IPS-NIHi11 (cell line): ENCODE measurements at places on chromosomes 11 and 22.

- DNase-seq: no peak
Measured at GRCh38 chr11:80103142-80103859, 662.5 kb upstream of the TENM4 start.

DNA sequence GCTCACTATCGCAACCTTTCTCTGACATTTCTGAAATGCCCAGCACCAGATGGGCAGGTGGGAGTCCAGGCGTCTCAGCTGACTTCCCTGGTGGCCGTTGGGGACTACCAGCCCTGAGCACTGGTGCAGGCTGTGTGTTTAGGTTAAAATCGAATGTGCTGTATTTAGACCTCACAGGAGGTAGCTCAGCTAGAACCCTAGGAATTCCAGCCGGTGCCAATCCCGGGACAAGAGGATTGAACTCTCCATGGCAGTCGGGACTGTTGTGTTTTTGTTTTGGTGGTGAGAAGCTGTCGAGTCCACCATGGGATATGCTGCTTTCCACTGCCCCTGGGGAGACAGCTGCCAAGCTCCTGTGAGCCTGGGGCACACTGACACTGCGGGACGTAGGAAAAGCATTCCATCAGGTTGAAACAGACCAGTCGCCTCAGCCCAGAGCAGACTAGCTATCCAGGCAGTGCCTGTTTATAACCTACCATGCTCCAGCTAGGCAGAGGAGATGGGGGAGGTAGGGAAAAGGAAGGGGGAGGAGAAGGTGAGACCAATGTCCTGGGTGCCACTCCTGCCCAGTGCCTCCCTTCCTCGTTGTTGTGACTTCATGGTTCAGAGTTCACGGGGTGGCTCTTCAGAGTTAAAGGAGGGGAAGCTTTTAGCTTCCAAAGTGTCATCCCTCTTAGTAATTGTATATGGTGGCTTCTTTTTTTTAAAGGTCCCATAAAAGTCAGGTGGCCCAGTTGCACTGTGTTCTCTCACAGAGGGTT is 53.0 kb downstream of the MICAL2 start:
- no peak for DNase-seq

GRCh38 chr11:93525601-93526345 is 17.4 kb downstream of the SMCO4 start:
- DNase-seq: no peak

DNA sequence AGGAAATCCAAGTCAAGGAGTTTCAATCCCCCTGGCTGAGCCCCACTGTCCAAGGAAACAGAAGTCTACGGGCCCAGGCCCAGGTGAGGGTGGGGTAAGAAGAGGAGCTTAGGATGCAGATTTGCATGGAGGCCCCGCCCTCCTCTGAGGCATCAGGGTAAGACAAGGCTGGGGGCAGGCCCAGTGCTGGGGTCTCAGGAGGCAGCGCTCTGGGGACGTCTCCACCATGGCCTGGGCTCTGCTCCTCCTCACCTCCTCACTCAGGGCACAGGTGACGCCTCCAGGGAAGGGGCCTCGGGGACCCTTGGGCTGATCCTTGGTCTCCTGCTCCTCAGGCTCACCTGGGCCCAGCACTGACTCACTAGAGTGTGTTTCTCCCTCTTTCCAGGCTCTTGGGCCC is 31.3 kb upstream of the IGLL5 start:
- no peak for DNase-seq

- no peak for DNase-seq
Measured at GRCh38 chr11:18065572-18065971, 19.5 kb upstream of the TPH1 start.

DNA sequence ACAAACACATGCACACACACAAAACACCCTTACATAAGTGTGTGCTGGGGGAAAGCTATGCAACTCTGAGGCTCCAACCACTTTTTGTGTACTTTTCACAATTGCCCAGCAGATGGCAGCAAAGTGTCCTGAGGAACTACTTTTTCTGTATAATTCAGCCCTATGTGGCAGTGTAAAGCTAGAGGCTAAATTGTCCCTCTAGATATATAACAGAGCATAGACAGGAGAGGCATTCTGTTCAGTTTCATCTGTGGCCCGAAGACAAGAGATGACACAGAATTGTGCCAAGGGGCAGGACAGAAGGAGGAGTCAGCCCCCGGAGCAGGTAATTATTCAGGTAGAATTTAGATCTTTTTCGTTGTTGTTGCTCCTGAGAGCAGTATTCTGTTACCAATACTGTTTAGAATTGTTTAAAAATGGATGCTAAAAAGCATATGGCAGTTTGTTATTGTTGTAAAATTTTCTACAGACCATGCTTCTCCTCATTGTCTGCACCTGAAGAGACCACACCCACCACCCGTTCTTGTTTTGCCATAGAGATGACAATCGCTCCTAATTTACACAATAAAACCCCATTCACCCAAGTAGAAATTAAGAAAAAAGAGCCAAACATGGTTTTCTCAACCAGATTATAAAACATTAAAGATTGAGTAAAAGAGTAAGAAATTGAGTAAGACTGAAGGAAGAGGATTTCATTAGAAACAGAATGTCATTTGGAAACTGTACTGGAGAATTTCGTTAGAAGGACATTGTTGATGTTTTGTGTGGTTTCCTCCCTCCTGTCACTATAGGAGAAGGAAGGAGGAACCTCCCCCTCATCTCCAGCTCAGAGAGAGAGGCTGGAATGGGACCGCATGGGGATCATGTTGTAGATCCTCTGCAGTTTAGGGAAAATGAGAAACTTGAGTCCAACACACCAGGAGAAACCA is 14.5 kb upstream of the MS4A7 start:
- peak; percentile 75 for DNase-seq

- no peak for DNase-seq
Measured at GRCh38 chr22:22894740-22895731, 7.4 kb downstream of the IGLL5 start.

DNA sequence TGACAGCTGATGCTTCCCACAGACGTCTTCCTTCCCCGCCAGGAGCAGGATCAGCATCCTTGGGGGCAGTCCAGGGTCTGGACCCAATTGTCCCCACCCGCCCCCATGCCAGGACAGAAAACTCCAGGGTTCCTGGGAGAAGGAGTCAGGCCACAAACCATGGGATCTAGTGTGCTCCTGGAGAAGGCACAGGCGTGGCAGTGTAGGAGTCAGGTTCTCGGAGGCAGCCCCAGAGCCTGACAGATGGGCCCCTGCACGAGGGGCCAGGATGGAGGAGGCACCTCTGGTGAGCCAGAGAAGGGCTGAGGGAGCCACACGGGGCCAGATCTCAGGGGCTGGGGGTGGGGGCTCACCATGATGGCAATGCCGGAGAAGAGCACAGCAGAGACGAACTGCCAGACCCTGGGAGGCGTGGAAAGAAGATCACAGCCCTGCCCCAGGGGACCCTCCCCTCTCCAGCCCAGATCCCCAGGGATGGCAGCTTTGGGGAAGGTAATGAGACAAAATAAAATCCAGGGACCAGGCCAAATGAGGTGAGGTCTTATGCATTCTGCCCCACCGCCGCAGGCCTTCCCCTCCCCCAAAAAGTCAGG is 13.6 kb downstream of the TP53I11 start:
- DNase-seq: no peak

DNA sequence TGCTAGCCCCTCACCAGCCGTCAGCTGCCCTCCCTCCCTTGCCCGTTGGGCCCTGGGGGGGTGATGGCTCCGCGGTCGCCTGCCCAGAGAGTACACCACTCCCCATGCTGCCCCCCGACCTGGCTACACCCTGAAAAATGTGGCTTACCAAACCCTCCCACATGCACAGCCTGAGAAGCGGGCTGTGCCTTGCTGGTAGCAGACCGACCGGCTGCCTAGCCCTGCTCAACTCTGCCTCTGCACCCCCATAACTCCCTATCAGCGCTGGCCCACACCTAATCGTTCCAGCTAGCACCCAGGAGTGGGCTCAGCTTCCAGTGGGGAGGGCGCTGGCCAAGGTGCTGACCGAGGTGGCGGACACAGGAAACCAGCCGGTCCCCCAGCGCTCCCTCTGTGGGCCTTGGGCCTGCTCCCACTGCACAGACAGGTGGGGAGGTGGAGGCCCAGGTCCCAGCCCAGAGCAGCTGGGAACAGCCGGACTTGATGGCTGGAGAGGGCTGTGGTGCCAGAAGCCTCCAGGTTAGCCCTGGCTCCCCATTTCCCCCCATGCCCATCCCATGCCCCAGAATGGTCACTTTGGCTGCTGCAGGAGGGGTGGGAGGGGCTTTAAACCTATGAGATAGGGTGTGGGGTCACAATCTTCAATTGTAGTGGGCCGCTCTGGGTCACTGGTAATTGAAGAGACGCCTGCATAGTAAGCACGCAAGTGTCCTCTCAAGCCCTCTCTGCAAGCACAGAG is 32.1 kb upstream of the PRODH start:
- DNase-seq: peak; percentile 73

- no peak for DNase-seq
Measured at GRCh38 chr22:45341498-45341897, 31.8 kb downstream of the FAM118A start.

DNA sequence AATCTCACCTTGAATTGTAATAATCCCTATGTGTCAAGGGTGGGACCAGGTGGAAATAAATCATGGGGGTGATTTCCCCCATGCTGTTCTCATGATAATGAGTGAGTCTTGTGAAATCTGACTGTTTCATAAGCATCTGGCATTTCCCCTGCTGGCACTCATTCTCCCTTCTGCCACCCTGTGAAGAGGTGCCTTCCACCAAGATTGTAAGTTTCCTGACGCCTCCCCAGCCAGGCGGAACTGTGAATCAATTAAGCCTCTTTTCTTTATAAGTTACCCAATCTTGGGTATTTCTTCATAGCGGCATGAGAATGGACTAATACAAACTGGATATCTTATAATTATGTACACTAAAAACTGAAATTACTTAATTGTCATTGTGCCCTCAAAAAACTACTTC is 189.2 kb upstream of the API5 start:
- no peak for DNase-seq

DNA sequence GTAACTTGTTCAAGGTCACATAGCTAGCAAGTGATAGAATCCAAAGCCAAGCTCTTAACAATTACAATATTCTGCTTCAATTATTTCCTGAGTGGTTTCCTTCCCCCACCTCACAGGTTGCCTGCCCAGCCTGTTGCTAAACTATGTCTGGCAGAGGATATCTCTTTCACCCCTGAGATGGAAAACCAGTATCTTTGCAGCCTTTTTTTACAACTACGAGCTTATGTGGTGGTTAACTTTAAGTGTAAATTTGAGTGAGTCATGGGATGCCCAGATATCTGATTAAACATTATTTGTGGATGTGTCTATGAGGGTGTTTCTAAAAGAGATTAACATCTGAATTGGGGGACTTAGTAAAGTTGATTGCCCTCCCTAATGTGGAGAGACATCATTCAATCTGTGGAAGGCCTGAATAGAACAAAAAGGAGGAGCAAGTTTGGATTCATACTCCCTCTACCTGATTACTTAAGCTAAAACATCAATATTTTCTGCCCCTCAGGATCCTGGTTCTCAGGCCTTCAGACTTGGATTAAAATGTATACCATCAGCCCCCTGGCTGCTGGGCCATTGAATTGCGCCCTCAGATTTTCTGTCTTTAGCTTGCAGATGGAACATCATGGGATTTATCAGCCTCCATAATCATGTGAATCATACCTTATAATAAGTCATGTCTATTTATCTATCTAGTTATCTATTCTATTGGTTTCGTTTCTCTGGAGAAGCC is 911.9 kb downstream of the METTL15 start:
- peak; percentile 15 for DNase-seq

- DNase-seq: no peak
Measured at GRCh38 chr22:43148581-43148980, 2.8 kb upstream of the TSPO start.

- no peak for DNase-seq
Measured at GRCh38 chr22:41334215-41334614, 32.9 kb downstream of the ZC3H7B start.

- DNase-seq: no peak
Measured at GRCh38 chr11:5486421-5486820, 2.1 kb upstream of the OR52D1 start.

DNA sequence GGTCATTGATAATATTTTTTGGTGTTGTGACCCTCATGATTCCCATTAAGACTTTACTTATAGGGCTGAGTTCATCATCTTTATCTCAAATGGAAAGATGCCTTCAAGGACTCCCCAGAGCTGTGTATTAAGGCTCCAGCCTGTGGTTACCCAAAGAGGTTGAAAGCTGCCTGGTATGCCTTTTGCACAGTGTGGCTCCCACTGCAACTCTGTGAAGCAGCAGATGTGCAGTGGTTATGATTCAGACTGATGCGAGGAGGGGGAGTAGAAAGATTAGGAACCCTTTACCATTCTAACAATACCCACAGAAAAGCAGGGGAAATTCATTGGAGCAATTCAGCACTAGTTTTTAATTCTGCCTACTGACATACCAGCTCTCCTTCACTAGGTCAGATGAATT is 560.0 kb downstream of the INSC start:
- no peak for DNase-seq

- DNase-seq: no peak
Measured at GRCh38 chr11:73866586-73866996, 10.1 kb downstream of the COA4 start.

DNA sequence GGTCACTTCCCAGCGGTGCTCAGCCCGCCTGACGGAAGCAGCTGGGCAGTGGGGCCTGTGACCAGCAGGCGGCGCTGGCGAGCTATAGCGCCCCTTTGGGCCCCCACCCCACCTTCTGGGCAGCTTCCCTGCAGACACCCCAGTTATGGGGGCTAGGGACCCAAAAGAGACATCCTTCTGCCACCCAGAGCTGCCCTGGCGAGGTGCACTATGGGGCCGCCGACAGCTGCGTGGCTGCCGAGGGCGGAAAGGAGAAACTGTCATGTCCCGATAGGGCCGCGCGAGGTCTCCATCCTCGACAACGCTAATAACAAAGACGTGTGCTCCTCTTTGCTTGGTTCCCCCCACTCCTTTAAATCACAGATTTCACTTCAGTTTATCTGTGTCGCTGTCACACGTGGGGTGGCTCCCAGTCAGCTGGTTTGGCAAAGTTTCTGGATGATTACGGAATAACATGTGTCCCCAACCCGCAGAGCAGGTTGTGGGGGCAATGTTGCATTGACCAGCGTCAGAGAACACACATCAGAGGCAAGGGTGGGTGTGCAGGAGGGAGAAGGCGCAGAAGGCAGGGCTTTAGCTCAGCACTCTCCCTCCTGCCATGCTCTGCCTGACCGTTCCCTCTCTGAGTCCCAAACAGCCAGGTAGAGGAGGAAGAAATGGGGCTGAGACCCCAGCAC is 673 bp upstream of the MYO7A start:
- peak; percentile 86 for DNase-seq

DNA sequence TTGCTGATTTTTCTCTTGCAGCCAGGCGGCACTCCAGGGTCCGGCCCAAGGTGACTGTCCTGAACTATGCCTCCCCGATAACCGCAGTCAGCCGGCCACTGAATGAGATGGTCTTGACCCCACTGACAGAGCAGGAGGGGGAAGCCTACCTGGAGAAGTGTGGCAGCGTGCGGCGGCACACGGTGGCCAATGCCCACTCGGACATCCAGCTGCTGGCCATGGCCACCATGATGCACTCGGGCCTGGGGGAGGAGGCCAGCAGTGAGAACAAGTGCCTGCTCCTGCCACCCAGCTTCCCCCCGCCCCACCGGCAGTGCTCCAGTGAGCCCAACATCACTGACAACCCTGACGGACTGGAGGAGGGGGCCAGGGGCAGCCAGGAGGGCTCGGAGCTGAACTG is 47.8 kb downstream of the TRAF6 start:
- no peak for DNase-seq
